ENCODE measurements at places on chromosomes 1 and 21.

GRCh38 chr1:42943166-42943565 lies 15.5 kb downstream of the SLC2A1 start:
- no peak for DNase-seq

- peak; percentile 23 for DNase-seq
Observed at GRCh38 chr1:46188295-46189030, 9.8 kb downstream of the POMGNT1 start.

DNA sequence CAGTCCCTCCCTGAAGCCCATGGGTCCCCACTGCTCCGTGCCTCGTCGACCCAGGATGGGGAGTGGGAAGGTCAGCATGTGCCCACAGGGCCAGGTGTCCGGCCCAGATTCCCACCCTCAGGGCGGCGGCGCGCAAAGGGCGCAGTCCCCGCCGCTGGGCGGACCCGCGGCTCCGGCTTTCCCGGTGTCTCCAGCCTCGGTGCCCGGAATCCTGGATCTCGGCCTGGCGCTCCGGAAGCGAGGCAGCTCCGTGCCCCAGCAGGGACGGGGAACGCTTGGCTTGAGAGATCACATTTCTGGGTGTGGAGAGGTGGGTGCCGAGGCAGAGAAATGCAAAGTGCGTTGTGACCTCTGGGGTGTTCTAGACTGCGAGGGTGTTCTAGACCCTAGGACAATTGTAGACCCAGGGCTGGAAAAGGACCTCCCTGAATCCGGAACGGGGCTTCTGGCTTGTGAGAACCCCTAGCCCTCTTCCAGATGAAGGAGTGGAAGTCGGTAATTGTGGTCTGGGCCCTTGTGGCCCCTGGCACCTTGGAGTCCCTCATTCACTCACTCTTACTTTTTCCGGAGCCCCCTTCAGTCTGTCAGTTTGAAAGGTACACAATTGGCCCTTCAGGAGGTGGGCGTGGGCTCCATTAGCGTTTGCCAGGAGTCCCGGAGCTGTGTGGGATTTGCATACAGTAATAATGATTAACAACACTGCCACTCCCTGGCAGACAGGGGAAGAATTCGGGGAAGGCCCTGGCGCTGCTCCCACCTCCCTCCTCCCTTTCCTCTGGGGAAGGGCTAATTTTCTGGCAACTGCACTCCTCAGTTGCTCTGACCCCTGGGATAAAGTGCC lies 1.6 kb upstream of the KCND3 start:
- peak; percentile 21 for DNase-seq

DNA sequence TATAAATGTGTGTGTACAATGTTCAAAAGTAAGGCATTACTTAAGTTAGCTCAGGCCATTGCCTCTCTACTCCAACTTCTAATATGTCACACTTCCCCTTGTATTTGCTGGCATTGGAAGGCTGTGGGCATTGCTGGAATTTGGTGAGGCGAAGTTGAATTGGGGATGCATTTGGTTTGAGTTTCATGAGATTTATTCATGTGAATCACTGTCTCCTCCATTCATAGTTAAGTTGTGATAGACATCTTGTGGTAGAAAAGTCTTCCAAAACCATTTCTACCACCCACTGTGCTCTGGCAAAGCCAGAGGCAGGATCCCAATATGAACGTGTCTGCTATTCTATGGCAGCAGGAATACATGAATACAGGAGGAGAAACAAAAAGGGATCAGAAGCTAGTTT lies 397.8 kb upstream of the USP24 start:
- peak; percentile 78 for DNase-seq

DNA sequence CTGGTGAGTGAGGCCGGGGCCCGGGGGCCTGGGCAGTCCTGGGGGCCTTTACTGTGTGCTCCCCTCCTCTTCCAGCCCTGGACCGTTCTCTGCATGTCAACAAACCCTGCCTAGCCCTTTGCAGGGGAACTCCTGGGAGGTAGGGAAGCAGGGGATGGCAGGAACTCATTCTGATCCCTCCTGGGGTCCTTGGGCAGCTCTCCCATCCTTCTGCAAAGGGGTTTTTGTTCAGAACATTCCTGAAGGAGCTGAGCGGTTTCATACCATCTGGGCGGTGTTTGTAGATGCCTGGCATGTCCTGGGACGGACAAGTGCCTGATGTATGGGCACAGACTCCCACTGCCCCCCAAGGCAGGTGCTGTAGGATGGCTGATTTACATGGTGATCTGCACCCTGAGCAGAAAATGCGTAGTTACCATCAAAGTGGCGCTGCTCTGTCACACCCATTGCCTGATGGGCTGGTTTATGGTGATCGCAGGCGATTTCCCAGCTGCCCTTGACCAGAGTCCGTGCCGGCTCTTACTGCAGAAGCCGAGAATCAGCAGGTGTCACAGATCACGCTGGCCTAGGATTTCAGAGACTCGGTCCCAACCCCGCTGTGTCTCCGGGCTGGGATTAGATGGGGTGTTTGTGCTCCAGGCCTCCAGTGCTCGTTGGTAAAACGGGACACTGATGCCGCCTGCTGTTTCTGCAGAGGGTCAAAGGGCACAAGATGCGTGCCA lies 71.6 kb upstream of the TRAPPC10 start:
- DNase-seq, result no peak
